ENCODE measurements at places on chromosomes 1 and 21.

- DNase-seq = no peak
Measured at GRCh38 chr1:204566583-204566955, 50.4 kb downstream of the MDM4 start.

- DNase-seq = no peak
Measured at GRCh38 chr1:154822233-154822632, 47.8 kb downstream of the KCNN3 start.

GRCh38 chr1:179231923-179232322, 2.4 kb upstream of the ABL2 start:
- DNase-seq = no peak

DNA sequence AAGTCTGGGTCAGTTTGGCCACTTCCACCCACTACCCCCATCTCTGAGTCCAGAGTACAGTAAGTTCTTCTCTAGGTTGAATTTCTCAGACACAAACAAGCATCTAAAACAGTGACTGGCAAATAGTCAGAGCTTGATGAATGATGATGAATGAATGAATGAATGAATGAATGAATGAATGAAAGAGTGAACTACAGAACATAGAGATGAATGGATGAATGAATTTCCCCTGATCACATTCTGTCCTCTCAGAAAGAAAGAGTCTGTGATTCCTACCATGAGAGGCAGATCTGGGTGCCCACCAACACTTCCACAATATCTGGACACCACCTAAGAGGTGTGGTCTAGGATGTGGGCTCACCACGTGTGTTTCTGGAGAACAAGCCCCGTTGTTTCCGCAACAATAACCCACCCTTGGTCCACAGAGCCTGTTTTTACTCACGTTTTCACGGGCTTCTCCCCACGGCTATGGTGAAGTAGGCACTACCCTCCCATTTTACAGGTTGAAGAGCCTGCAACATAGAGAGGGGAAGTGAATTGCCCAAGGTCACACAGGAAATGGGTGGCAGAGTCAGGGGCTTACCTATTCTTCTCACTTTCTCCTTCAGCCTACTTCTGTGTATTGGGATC, 40.2 kb upstream of the IFFO2 start:
- no peak for DNase-seq

DNA sequence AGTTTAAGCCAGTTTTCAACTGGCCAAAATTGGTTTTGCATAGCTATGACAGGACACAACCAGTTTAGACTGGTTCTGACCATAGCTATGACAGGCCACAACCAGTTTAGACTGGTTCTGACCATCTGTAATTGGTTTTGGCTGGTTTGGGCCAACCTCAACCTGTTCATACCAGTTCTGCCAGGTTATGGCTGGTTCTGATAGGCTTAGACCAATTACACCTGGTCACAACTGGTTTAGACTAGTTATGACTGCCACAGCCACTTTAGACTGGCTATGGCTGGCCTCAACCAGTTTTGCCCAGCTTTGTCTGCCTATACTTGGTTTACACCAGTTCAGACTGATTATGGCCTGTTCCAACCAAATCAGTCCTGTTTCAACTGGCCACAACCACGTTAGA, 353.2 kb upstream of the CAMK1G start:
- no peak for DNase-seq

DNA sequence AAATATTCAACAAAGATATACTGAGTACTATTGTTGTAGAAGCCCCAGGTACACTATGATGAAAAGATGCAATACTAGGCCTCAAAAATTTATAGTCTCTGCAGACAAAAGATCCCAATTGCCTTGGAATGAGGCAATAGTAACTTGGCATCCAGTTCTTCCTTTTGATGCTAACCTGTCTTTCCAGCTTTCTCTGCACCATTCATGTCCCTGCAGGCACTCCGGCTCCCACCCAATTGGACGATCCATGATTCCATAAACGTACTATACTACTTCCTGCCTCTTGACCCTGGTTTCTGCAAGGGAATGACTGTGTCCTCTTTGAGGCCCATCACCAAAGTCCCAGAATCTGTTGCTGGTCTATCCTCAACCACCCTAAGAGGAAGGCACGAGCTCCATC, 8.0 kb upstream of the TAGLN2 start:
- no peak for DNase-seq

DNA sequence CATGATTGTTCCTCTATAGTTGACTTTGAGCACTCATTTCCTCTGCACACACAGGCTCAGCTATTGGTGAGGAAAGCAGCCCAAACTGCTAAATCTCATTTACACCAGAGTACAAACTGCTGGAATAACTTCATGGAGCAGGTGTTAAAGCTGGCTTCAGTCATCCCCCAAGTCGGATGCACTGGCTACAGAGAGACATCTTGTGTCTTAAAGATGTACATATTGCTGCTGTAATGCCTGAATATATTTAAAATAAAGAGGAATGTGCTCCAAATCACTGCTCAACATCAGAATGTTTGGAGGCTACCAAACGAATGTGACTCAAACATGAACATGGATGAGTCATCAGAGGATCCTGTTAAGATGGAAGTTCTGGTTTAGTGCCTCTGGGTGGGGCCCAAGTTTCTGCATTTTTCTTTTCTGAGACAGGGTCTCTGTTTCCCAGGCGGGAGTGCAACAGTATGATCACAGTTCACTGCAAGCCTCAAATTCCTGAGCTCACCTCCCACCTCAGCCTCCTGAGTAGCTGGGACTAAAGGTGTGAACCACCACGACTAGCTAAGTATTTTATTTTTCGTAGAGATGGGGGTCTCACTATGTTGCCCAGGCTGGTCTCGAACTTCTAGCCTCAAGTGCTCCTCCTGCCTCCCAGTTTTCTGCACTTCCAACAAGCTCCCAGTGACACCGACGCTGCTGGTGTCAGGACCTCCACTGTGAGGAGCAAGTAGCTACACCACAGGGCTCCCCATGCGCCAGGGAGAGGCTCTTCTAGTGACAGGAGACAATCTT, 79.0 kb upstream of the KRTAP19-8 start:
- DNase-seq = peak; percentile 74

GRCh38 chr1:111290104-111290503, 547 bp upstream of the CHIA start:
- DNase-seq = no peak

DNA sequence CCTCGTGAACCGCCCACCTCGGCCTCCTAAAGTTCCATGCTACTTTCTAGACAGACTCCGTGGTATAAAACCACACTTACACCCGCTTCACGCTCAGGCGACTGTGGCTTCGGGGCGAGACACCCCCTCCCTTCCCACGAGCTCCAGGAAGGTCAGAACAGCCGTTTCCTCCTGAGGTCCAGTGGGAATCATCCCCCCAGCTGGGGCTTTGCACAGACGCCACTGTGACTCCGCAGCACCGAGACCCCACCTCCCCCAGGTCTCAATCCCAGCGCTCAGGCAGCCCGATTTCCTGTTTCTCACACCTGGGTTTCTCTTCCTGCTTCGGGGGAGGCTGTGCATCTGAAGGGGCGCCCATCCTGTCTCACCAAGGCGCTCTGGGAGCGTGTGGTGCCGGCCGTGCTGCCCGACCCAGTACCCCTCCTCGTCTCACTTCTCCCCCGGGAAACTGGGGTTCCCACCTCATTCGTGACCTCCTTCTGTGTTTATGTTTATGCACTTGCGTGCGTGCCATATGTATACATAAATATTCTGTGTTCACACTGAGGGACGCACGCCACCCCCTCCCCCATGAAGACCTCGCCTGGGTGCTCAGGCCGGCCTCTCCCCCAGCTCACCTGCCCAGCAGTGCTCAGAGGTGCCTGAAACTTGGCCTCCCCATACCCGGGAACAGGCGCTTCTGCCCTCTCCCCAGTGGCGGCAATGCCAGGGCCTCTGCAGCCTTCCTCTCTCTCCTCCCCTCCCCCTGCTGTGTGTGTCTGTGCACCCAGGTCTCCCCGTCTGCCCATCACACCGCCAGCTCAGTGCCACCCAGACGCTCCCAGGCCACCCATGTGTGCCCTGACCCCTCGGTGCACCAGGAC, 14.6 kb downstream of the SLC35E2B start:
- DNase-seq = no peak

DNA sequence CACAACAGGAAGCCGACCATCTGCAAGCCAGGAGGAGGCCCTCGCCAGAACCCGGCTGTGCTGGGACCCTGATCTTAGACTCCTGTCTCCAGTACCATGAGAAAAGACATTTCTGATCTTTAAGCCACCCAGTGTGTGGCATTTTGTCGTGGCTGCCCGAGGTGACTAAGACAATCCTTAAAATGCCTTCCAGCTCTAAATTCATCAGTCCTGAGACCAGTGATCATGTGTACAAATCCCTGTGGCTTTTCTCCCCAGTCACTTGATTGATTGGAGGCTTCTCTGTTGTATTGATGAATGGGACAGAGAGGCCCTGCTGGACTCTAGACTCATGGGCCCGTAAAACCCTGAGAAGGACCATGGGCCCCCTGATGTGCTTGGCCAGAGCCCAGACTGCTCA, 36.1 kb downstream of the B3GALT5 start:
- DNase-seq = no peak

DNA sequence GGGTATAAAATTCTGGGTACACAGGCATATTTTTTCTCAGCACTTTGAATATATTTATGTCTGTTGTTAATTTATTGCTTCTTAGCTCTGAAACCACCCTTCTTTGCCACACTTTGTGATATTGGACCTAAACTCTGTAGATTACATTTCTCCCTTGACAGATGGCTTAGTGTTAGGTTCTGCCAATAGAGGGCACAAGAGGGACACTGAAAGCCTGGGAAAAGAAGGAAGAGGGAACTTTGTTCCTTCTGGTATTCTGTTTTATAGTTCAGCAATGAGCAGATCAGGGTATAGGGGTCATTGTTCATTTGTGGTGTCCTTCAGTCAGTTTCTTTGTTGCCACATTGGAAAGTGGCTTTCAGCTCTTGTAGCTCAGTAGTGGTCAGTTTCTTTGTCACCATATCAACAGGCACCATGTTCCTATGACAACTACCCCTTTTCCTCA, 423.5 kb upstream of the PROX1 start:
- DNase-seq = no peak

- DNase-seq = no peak
Measured at GRCh38 chr1:167899253-167899681, 14.7 kb downstream of the ADCY10 start.

- no peak for DNase-seq
Measured at GRCh38 chr1:209661071-209661470, 8.8 kb upstream of the LAMB3 start.

DNA sequence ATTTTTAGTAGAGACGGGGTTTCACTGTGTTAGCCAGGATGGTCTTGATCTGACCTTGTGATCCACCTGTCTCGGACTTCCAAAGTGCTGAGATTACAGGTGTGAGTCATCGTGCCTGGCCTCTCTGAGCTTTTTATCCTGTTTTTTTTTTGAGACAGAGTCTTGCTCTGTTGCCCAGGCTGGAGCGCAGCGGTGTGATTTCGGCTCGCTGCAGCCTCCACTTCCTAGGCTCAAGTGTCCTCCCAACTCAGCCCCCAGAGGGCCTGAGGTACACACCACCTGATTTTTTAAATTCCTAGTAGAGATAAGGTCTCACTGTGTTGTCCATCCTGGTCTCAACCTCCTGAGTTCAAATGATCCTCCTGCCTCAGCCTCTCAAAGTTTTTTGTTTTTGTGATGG, 20.4 kb downstream of the SESN2 start:
- DNase-seq = no peak

GRCh38 chr1:161179698-161180097, 2.4 kb upstream of the B4GALT3 start:
- DNase-seq = no peak

DNA sequence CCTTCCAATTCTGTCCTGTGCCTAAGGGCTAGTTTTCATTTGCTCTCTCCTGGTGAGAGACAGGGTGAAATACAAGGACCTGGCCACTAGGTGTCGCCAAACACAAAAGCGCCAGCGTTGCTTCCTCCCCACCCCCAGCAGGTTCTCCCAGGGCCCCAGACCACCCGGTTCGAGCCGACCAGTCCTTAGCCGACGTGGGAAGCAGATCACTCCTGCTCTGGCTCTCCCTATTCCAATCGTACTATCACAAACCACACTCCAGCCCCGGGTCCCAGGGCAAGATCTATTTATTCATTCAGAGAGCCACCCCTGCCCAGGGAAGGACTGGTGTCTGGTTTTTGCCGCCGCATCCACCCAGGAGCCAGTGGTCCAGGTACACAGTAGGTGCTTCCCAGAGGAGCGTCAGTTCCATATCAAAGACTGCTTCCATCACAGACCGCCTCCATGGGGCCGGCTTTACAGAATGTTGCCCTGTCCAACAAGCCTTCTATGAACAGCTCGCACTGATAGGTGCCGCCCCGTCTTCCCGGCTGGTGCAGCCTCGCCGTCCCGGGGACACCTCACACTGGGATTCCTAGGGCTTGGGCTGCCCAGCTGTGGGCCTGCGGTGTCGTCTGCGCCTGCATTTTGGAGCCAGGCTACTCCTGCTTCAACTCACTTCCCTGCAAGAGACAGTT, 35.0 kb downstream of the CTNNBIP1 start:
- DNase-seq = peak; percentile 24

DNA sequence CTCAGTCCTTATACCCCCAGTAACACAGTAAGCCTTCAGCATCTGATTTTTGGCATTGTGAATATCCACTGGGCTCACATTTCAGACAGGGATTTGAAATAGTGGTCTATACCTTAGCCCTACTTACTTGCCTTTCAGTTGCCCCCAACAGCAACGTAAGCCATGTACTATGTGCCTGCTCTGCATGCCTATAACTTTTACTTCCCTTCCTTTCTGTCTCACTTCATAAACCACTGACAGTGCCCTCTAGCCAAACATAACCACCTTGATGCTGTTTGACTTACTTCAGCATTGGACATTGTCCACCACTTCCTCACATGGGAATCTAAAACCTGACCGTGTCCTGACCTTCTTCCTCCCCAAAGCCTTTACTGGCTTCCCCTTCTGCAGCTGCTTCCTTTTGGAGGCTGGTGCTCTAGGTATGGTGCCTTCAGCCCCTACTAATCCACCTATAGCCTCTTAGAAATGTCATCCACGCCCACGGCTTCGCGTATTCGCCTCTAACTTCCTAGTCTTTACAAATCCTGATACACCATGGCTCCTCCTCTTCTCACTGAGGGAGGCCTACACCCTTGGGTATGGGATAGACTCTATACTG, 3.6 kb upstream of the ZNF672 start:
- DNase-seq = no peak

DNA sequence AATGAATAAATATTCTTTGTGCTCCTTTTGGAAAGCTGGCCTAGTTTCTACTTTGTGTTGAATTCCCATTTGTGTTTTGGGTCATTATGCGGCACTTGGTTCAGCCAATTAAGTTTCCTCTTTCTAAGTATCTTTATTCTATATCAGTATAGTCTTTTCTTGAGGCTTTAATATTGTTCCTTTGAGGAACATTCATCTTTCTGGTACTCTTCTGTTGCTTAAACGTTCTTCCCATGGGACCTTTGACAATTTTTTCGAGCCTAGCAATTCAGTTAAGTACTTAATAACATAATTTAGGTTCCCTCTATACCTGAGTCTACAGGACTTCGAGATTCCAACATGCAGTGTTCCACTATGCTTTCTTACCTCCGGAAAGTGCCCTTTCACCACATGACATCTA, 24.9 kb downstream of the ZBTB40 start:
- no peak for DNase-seq

GRCh38 chr1:1348420-1349255, 580 bp downstream of the DVL1 start:
- DNase-seq = no peak

Data from non-pigmented ciliary epithelial cell (primary cell).